Endothelial cell (in vitro differentiated cells): ENCODE measurements at places on chromosomes 2 and 18.

GRCh38 chr2:45466053-45466452 lies 145.0 kb downstream of the SRBD1 start:
- DNase-seq = no peak

DNA sequence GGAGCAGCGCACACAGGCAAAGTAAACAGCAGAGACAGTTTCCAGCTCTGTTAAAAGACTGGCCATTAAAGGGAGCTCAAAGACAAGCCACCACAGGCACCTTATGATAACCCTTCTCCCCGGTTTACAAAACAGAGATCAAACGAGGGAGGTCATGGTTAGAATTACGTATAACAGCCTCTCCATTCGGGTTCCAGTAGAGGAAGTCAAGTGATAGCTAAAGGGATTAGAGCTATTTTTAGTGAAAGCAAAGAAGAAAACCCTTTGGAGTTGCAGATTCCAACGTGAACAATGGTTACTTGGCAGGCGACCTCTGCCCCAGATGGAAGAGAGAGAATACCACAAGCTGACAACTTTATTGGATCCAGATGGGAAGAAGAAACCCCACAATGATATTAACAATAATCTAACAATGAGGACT lies 31.2 kb upstream of the EDAR start:
- DNase-seq = no peak

- DNase-seq = no peak
Observed at GRCh38 chr2:136235546-136235945, 117.6 kb upstream of the CXCR4 start.

- DNase-seq = no peak
Observed at GRCh38 chr18:79374408-79375171, 21.1 kb upstream of the NFATC1 start.

DNA sequence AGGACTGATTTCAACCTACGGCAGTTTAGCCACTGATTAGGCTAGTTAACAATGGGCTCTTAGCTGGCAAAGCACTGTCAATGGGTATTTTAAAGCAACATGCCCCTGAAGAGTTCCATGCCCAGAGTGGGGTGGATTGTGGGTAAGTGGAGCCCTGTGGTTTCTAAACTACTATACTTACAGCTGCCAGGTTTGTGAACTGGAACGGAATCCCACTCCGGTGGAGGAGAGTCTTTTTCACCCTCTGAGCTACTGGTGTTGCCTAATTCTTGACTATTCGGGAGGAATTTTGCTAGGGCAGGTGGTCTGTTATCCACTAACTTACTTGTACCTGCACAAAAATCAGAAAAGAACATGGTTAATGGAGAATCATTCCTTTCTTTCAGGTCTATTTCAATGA lies 52.6 kb downstream of the ZAP70 start:
- no peak for DNase-seq
